ENCODE measurements at places on chromosomes 2 and 18. TPM values are rescaled to one million over a fixed set of nuclear protein-coding genes. Genes with fewer than 3 reads are reported as not detected.

DNA sequence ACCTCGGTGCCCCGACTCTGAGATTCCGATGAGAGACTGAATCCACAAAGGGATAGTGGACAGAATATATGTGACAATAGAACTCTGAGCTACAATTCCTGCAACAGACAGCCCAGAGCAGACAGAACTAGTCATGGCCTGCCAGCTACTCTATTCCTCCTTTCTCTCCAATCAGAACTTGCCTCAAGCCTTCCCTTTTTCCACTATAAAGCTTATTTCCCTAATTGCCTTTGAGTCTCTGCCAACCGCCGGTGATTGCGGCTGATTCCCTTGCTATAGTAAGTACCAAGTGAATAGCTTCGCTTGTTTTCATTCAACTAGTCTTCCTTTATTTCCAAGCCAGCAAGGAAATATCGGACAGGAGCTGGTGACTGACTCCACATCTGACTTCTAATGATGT lies 96.8 kb downstream of the DSC3 start:
- H3K27me3 ChIP-seq: no peaks in the 10 kb centered on the region
- H3K27ac ChIP-seq: no peak overlapping the region
- H3K4me3 ChIP-seq: no peak overlapping the region
- H3K36me3 ChIP-seq: no peaks in the 10 kb centered on the region
- H3K4me1 ChIP-seq: no peaks in the 10 kb centered on the region

- H3K27me3 ChIP-seq: peaks cover 3% of the 10 kb centered on the region
- peaks cover 4% of the 10 kb centered on the region for H3K4me1 ChIP-seq
- no peaks in the 10 kb centered on the region for H3K36me3 ChIP-seq
- no peak for DNase-seq
These were observed 98.9 kb upstream of the SEC11C start for GRCh38 chr18:59040770-59041148.

Gene BCL11A
- total RNA-seq: not detected

Gene DSC2
- not detected for total RNA-seq

DNA sequence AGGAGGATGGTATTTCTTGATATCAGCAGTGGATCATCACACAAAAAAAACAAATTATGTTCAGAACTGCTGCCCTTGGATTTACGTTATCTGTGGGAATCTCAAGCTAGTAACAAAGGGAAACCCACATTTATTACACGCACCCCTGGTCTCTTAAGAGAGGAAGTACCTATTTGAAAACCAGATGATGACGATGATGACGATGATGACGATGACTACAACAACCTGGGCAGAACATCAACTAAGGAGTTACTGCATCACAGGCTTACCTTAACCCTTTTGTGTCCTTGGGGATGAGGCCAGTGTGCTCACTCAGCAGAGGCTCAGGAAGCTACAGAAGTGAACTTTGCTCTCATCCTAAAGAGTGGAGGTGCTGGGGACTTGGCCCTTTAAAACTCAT lies 169.4 kb downstream of the FSHR start:
- DNase-seq: no peak
- H3K4me3 ChIP-seq: no peak overlapping the region
- H3K4me1 ChIP-seq: no peaks in the 10 kb centered on the region
- H3K27me3 ChIP-seq: peaks cover 3% of the 10 kb centered on the region
- H3K36me3 ChIP-seq: no peaks in the 10 kb centered on the region
